Mesendoderm (in vitro differentiated cells): ENCODE measurements at places on chromosomes 11 and 22.
A peak's percentile ranks its signal among the peaks of the same experiment; 100 is the strongest.

DNA sequence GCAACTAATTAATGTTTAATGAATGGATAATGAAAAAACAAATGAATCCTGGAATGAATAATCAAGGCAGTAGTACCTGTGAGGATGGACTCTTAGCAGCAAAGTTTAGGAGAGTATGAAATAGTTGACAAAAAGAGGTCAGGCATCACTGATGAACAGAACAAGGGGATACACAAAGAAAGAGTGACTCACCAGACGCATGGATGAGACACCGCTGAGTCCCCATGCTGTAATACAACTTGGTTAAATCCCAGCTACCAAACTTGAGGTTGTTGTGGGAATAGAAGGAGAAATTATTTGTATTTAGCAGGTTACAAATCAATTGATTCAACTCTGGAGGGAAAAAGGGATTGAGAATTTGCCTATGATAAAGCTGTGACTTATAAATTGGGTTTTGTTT lies 976.9 kb upstream of the TENM4 start:
- DNase-seq: no peak

DNA sequence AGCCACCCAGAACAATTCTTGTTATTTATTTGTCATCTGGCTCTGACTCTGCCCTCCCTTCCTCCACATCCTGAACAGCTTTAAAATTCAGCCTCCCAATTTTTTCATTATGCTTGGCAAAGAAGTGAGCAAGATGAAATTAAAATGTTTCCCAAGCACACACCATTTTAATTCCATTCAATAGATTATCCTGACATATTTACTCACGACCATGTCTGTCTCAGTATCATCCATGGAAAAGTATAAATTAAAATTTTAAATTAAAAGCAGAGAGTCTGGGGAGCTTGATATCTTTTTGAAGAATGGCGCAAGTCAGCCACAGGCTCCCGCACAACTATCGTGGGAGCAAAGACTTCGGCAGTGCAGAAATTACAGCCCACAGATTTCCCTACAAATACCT lies 862.4 kb downstream of the OPCML start:
- DNase-seq: no peak

- DNase-seq: no peak
Observed at GRCh38 chr11:119103793-119104192, 2.1 kb upstream of the DPAGT1 start.

GRCh38 chr11:91187314-91187713 lies 964.5 kb upstream of the CHORDC1 start:
- no peak for DNase-seq

- DNase-seq: peak; percentile 88
Observed at GRCh38 chr11:8765294-8765693, 82.7 kb downstream of the RPL27A start.

DNA sequence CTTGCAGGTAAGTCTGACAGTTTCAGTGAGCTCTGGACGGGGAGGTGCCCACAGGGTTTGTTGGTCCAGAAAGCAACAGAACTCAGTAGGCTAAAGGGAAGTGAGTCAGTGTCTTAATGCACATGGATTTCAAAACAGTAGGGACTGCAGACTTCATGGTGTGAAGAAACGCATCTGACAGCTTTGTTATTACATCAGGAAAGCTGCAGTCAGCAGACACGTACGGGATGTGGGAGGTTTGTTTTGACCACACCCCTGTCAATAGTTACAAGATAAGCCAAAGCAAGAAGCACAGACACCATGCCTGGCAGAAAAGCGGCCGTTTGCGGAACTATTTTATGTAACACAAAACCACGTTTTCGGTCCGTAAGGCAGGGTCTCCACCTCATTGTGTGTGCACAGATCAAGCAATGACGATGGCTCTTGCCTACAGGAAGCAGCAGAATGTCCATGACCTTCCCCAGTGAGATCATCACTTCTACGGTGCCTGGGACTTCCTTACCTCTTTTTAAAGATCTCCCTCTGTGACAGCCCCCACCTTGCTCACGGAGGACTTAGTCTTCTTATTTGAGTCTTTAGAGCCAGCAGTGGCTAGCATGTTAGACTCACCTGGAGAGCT lies 58.2 kb upstream of the FTH1 start:
- peak; percentile 37 for DNase-seq

DNA sequence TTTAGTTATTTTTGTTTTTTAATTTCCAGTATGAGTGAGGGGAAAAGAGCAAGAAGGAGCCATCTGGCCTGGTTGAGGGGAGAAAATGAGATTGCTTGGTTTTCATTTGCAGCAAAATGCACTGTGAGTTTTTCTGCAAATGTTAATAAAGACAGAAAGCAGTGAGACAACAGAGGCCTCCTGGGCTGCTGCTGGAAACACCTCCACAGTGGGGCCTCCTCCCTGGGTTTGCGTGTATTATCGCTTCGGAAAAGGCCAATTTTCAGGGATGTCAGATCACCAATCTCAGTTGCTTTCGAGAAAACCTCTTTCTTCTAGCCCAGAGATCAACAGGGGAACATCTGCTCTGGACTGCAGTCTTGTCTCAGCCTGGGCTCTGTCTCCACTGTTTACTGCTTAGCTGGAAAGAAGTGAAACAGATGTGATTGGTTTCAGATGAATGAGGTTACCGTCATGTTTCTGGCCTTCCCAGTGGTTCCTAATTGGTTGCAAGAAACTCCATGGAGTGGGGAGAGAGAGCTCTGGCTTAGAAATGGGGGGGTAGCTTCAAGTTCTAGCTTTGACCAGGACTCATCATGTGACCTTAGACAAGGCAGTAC lies 17.3 kb downstream of the TSPAN18 start:
- no peak for DNase-seq

DNA sequence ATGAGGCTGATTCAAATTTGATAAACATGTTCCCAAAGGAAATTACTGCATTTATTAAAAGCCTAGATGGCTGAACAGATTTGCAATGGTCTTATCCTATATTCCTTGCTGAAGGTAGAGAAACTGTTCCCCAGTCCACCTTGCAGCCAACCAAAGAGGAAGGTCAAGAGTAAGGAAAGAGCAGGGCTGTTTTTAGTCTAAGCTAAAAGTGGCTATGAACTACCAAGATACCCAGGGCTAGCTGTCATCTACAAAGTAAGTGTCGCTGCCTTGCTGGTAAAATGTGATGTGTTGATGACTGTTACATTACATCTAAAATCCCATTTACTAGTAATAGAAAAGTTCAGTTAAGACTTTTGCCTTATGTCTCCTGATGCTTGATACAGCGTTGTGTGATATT lies 290.1 kb upstream of the MPPED2 start:
- no peak for DNase-seq

GRCh38 chr11:126917531-126918204 lies 82.9 kb downstream of the KIRREL3 start:
- peak; percentile 78 for DNase-seq

DNA sequence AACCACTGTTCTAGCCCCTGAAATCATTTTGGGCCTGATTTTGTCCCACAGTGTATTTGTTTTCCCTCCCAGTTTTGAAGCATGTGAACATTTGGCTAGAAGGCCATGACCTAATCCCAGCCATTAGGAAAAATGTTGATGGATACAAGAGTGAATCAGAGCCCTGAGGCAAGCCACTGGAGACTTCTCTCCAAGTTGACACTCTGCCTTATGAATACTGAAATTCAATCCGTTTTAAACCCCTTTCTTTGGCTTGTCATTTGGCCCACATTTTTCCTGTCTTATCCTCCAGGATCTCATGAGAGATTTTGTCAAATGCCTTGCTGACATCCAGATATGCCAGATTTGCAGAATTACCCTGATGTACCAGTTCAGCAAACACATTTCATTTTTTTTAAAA lies 158.8 kb downstream of the FAT3 start:
- DNase-seq: peak; percentile 84

GRCh38 chr11:7613394-7613720 lies 59.9 kb downstream of the CYB5R2 start:
- no peak for DNase-seq

GRCh38 chr11:100636536-100636935 lies 50.6 kb upstream of the ARHGAP42 start:
- DNase-seq: no peak

DNA sequence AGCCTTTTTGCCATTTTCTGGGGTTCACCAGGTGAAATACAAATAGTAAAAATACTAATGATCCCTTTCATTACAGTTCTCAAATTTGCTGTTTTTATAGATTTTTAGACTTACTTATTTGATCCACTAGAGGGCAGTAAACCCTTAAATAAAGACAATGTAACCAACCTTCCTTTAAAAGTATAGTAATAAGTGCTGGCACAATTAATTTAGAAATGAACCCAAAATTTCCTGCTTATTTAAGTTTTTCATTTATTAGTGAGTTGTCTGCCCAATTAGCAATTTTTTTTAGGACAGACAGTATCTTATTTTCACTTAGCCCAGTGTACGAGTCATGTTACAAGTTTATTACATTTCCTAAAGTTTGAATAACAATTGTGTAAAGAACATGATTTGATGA lies 4.7 kb downstream of the DDIAS start:
- peak; percentile 22 for DNase-seq

GRCh38 chr11:109756951-109757350 lies 335.0 kb downstream of the C11orf87 start:
- DNase-seq: no peak

GRCh38 chr22:19619144-19620009 lies 94.9 kb upstream of the SEPTIN5 start:
- no peak for DNase-seq

DNA sequence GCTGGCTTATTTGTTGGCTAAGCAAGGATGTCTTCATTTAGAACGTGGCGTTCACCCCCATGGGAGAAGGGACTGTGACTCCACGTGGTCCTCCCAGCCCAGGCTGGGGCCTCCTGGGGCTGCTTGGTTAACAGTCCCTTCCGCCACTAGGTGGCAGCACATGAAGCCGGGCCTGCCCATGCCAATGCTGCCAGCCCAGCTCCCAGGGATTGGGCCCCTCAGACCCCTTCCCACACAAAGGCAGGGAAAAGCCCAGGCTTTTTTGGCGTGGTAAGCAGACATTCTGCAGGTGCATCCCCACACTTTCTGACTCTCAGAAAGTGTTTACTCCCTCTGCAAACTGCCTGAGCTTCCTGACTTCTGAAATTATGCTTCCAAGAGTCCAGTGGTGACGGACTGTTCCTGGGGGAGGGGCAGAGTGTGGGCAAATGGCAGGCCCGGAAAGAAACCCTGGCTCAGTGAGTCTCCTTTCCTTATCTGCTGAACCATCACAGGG lies 3.1 kb downstream of the CBX6 start:
- peak; percentile 81 for DNase-seq

GRCh38 chr11:113474362-113475159 lies 637 bp downstream of the DRD2 start:
- peak; percentile 95 for DNase-seq
